ENCODE measurements at places on chromosomes 1 and 21.

DNA sequence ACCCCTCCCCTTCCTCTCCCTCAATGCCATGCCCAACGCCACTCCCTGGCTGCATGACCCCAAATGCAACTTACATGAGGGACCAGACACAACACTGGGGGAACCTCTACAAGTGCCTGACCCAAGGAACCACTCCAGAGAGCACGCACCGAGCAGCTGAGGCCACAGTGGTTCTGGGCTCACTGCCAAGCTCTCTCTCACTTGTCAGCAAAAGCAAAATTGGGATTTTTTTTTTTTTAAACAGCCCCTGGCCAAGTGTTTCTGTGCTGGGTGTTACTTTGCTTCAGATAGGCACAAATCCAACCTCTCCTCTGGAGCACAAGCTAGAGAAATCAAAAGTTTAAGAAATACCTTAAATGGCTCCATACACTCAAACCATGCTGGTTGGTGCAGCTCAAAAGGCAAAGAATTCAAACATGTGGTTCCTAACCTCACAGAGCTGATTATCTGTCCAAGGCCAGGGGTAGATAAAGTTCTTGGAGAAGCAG lies 363.0 kb downstream of the SETD4 start:
- DNase-seq: peak; percentile 72

GRCh38 chr1:225319871-225320270 lies 108.0 kb downstream of the LBR start:
- DNase-seq: no peak

DNA sequence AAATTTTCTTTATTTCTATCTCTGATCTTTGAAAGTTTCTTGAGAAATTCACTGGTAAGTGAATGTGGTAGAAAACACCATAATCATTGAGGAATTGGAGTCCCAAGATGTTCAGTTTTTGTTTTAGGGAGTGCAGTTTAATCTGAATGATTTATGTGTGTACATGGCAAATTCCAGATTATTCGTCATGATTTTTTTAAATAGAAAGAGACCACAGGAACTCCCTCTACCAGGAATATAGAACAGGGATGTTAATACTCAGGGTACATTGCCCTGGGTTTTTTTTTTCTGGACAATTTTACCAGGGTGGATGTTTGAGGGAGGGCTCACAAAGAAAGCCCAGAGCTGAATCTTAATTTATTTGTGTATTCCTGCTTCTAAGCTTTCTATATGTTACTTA lies 109.0 kb downstream of the VPS13D start:
- DNase-seq: no peak

DNA sequence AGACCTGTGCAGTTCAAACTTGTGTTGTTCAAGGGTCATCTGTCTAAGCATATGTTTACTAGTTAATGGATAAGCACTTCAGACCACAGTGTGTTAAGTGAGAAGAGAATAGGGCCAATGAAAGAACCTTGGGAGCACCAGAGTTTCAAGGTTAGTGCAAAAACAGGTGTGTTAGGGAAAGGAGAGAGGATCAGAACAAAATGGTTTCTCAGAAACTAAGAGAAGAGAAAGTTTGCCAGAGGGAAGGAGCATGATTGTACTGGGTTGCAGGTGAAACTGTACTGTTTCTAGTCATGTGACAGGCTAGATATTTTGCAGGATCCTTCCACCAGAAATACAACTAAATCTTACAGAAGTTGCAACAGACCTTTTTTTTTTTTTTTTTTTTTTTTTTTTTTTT lies 23.3 kb downstream of the RPRD2 start:
- no peak for DNase-seq

DNA sequence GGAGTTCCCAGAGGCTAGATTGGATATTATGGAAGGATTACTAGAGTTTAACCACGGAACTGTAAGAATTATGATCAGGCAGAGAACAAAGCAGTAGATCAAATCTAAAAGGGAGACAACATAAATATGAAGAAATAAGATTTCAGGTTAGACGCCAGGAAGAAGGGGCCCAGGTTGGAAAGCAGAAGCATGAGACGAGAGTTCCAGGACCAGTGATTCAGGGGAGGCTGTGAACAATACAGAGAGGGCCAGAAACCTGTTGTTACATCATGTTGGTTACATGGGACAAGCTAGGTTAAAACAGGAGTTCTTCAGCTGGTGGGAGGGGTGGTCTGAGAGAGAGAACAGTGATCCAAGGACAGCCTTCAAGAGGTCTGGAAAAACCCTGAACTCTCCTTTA lies 128.4 kb upstream of the MROH9 start:
- no peak for DNase-seq

DNA sequence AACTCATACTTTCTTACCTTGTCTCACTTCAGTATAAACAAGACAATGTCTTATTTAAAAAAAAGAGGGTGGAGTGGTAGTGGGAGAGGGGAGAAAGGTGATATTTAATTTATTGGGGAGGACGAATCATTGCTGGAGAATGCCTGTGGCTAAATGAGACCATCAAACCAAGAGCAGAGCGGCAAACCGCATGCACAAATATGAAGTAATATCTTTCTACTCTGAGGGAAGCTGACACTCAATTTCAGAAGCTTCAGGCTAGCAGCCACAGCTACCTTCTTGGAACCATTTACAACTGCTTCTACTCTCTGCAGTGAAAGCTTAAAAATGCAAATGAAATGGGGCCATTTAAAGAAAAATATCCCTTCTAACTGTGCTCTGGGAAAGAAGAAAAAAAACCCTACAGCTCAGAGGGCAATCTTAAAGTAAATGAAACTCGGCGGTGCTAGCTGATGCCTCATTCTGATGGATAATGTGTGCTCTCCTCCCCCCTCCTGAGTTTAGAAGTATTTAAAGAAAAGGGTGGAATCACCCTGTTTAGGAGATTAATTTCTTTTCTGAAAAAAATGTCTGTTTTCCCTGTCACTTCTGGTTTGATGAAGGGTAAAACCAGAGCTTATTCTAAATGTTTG lies 178.2 kb upstream of the CAMK1G start:
- DNase-seq: no peak

DNA sequence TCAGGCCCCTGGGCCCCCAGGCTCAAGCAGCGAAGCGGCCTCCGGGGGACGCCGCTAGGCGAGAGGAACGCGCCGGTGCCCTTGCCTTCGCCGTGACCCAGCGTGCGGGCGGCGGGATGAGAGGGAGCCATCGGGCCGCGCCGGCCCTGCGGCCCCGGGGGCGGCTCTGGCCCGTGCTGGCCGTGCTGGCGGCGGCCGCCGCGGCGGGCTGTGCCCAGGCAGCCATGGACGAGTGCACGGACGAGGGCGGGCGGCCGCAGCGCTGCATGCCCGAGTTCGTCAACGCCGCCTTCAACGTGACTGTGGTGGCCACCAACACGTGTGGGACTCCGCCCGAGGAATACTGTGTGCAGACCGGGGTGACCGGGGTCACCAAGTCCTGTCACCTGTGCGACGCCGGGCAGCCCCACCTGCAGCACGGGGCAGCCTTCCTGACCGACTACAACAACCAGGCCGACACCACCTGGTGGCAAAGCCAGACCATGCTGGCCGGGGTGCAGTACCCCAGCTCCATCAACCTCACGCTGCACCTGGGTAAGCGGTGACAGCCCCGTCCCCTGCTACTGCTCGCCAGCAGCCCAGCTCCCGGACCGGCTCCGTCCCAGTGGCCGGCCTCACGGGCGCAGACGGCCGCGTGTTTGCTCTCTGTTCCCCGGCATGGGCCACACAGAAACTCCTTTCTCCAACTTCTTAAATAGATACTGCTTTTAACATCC lies 539 bp downstream of the LAMC1 start:
- DNase-seq: peak; percentile 30

DNA sequence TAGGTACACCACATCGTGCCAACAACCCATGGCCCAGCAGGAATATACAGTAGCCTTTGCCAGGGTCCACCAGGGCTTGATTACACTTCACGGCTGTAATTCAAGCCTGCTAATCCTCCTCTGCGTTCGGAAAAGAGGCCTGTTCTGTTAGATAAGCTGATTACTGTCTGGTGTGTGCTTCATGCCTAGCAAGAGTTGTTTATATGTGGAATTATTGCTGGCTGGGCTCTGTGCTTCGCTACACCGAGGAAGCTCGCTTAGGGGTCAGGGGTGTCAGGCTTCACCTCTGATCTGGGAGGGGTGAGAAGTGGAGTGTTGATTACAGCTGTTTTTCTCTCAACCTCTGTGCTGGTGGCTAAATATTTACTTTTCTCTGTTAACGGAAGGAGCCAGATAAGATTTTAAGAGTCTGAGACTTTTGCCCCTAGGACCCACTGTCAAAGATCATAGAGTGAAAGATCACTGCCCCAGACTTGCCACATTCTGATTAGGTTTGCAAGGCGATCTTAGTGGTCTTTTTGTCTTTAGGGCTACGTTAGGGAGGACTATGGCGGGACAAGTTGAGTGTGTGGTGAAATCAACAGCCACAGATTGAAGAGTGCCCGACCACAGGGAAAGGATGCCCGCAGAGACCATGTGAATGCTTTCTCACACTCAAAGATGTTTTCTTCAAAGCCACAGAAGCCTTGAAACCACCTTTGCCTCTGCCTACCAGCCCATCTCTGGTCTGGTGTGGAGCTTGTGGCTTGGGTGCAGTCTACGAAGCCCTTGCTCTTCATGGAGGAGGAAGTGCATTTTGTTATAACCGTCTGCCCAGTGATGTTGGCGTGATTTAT lies 216.1 kb downstream of the PBX1 start:
- DNase-seq: no peak

DNA sequence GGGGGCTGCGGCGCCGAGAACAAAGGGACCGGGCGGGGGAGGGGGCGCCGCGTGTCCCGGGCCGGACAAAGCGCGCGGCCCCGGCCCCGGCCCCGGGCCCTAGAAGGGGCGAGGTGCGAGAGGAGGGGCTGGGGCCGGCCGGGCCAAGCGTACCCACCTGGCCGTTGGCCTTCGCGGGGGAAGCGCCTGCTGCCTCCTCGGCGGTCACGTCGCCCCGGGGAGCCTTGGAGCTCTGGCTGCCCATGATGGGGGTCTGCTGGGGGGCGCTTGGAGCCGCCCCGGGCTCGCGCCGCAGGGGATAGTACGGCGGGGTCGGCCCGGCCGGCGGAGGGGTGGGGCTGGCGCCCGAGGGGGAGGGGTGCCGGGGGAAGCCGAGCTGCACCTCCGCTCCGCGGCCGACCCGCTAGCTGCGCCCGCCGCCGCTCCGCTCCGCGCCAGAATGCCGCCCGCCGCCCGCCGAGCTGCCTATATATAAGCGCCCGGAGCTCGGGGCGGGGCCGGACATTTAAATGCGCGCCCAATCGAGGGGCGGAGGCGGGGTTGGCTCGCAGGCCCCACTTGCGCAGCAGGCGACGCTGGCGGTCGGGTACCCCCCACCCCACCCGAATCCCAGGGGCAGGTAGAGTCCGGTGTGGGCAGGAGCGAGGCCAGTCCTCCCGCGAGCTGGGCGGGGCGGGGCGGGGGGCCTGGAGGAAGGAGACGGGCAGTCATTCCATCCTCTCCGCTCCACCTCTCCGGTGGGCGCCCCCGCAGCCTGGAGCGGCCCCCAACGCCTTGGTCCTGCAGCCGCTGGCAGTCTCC lies at the start of gene MARCKSL1:
Gene MARCKSL1 (minus strand): TSS at position 444 of the 801 bp plus-strand sequence. CDS start 200 bp downstream, at position 244.
- peak; percentile 90 for DNase-seq

DNA sequence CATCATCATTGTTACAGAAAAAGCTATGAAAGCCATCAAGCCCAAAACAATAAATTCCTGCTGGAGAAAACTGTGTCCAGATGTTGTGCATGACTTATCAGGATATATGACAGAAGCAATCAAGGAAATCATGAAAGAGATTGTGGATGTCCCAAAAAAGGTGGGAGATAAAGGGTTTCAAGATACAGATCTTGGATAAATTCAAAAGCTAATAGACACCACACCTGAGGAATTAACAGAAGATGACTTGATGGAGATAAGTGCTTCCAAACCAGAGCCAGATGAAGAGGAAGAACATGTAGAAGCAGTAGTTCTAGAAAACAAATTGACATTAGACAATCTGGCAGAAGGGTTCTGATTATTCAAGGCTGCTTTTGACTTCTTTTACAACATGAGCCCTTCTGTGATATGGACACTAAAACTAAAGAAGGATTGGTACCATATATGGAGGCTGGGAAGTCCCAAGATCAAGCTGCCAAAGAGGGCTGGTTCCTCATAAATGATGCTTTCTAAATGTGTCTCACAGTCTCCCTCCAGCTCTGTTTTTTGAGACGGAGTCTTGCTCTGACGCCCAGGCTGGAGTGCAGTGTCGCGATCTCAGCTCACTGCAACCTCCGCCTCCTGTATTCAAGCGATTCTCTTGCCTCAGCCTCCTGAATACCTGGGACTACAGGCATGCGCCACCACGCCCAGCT lies 32.1 kb upstream of the LRIG2 start:
- DNase-seq: no peak

DNA sequence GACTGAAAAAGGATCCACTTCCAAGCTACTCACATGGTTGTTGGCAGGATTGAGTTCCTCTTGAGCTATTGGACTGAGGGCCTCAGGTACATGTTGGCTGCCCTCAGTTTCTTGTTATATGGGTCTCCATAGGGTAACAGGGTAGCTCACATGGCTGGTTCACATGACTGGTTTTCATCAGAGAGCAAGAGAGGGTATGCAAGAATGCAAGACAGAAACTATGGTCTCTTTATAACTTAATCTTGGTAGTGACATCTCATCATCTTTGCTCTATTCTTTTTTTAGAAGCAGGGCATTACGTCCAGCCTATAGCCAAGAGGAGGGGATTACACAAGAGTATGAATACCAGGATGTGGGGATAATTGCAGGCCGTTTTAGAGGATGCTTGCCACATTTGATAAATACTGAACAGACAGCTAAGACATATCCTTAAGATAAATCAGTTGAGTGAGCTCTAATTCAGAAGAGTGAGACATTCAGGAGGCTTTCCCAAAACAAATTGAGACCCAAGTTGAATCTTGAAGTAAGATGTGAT lies 100.2 kb downstream of the HMCN1 start:
- DNase-seq: no peak

- DNase-seq: no peak
Observed at GRCh38 chr1:214330222-214330621, 49.3 kb downstream of the SMYD2 start.
